ENCODE measurements at places on chromosomes 4 and X.

- peak; percentile 64 for DNase-seq
These were observed 224.9 kb upstream of the FAT1 start for GRCh38 chr4:186948361-186949242.

GRCh38 chr4:164304861-164305260, 449.1 kb upstream of the SMIM31 start:
- no peak for DNase-seq

GRCh38 chr4:90689739-90690138, 562.5 kb downstream of the CCSER1 start:
- DNase-seq: no peak

DNA sequence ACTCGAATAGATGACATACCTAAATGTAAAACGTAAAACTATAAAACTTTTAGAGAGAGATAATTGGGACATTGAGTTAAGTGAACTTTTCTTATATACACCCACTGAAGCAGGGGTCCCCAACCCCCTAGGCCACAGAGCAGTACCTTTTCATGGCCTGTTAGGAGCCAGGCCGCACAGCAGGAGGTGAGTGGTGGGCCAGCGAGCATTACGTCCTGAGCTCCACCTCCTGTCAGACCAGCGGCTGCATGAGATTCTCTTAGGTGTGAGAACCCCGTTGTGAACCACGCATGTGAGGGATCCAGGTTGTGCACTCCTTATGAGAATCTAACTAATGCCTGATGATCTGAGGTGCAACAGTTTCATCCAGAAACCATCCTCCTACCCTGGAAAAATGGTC, 114.8 kb downstream of the HMX1 start:
- no peak for DNase-seq

GRCh38 chr4:10831727-10832408, 147.3 kb upstream of the CLNK start:
- DNase-seq: peak; percentile 2

- no peak for DNase-seq
These were observed 13.6 kb upstream of the SPARCL1 start for GRCh38 chr4:87542734-87543312.

- DNase-seq: no peak
These were observed 47.4 kb downstream of the HTRA3 start for GRCh38 chr4:8316911-8317351.

DNA sequence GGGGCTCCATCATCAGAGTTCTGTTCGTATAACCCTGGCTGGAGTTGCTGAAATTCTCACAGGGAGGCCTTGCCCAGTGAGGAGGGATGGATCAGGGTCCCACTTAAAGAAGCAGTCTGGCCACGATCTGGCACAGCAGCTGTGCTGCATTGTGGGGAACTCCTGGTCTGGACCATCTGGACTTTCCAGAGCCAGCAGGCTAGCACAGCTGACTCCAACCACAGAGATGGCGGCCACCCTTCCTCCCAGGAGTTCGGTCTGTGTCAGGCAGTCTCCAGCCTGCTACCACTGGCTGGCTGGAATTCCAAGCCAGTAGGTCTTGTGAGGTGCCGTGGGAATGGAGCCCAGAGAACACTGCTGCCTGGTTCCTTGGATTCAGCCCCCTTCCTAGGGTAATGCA, 62.0 kb downstream of the SLAIN2 start:
- no peak for DNase-seq

DNA sequence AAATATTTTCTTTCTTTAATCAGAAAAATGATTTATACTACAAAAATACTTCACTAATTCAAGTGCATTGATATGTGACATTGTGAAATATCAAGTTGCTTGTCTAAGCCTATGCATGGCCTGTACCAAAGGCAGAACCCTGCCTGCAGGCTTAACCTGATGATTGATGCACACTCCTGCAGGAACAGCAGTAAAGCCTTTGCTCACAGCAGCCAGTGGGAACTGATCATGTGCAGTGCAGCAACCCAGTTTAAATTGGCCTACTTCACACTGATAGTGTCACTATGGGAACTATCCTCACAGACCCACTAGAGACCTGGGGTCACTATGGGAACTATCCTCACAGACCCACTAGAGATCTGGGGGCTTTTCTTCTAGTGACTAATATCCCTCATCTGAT, 603.8 kb downstream of the RAPGEF2 start:
- DNase-seq: no peak

GRCh38 chrX:124346117-124346876, at the start of gene SH2D1A:
SH2D1A (plus strand) TSS chrX:124346563; CDS start chrX:124346643, 80 bp downstream.
- DNase-seq: no peak

- peak; percentile 55 for DNase-seq
These were observed 68.8 kb upstream of the HGFAC start for GRCh38 chr4:3372933-3373465.
